ENCODE measurements at places on chromosomes 16 and 17.
A peak's percentile ranks its signal among the peaks of the same experiment; 100 is the strongest.

- DNase-seq, result peak; percentile 95
These were observed 2.4 kb upstream of the ENPP7 start for GRCh38 chr17:79728169-79728907.

GRCh38 chr17:40602445-40603443 is 37.5 kb upstream of the CCR7 start:
- no peak for DNase-seq

DNA sequence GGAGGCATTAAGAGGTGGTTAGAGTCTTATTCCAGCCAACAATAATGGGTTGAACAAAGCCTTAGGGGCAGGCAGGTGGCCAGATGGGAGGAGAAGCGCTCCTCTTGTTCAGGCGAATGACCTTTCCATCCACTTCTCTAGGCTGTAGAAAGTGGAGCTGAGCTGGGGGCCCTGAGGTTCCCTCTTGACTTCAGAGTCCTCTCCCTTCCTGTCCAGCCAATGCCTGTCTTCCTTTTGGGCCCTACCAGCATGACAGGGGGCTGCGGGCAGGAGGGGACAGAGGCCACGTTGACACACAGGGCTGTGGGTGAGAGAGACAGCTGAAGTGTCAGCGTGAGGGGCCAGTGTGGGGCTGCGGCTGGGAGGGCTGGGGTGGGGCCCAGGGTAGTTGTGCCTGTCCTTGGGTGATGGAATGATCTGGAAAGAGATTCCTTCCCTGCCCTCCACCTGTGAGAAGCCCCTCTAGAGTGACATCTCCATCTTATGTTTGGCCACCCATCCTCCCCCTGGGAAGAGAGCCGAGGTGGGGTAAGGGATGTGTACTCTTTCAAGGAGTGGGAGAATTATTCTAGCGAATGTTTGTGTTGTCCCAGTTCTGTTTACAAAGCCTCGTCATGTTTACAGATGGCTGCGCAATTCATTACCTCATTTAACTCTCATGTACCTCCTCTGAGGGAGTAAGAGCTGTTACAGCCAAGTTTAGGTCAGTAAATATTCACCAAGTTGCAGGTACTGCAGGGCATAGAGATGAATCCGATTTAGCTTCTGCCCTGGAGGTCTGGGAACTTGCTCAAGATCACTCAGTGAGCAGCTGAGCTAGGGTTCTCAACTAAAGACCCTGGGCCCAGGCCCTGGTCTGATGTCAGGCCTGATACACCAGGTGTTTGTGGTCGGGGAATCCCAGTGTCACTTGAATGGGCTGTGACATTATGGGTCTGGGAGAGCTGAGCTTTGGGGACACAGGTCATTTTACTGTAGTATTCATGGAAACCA is 3.3 kb downstream of the ERBB2 start:
- no peak for DNase-seq

- no peak for DNase-seq
These were observed 1.8 kb downstream of the RNF43 start for GRCh38 chr17:58415371-58416055.

DNA sequence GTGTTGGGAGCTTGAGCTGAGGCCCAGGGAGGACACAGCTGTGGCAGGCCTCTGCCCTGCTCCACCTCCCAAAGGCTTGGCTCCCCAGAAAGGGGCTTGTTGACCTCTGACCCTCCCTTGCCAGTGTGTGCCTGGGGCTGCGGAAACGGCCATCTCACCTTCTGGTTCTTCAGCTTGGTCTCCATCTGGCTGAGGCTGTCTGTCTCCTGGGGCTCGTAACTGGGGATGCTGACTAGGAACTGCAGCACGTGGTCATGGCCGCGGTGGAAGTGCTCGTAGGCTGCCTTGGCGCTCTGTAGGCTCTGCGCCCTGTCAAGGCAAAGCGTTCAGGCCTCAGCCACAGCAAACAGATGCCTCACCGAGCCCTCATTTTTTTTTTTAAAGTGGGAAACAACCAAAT is 42.7 kb downstream of the UBN1 start:
- no peak for DNase-seq

DNA sequence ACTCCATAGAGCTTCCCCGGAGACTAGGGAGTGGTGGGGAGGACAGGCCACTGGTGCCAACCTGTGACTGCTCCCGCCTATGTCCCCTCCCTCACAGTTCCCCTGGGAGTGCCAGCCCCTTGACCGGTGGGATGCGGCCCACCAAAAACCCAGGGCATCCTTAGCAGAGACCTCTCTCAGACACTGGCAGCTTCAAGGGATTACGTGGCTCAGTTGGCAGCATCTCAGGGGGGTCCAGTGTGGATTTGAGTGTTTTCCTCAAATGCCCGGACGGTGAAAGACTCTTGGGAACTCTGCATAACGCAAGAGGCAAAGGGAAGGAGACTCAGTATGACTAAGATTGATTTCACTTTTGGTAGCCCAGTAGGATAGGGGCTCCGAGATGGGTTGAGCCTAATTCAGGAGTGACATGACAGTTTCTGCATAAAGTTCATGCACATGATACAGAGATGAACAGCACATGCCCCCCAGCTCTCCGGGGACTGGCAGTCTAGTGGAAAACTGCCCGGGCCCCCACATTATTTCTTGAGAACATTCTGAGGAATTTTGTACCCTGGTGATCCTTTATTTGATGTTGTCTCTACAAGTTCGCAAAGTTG is 50.4 kb downstream of the TRARG1 start:
- DNase-seq, result no peak

DNA sequence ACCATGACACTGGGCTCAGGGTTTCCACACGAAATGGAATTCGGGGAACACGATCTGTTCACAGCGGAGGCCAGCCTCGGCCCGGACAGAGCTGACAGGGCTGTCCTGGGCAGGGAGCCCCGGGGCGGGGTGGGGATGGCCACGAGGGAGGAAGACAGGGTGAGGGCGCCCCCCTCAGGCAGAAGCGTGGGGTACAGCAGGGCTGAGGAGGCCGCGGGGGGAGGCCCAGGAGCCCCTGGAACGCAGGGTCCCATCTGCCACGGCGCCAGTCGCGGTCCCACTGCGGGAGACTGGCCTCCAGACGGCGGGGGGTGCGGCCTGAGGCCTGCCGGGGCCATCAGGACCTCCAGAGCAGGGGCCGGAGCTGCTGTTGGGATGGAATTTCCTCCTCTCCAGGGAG is 75.9 kb downstream of the LMF1 start:
- DNase-seq, result no peak

DNA sequence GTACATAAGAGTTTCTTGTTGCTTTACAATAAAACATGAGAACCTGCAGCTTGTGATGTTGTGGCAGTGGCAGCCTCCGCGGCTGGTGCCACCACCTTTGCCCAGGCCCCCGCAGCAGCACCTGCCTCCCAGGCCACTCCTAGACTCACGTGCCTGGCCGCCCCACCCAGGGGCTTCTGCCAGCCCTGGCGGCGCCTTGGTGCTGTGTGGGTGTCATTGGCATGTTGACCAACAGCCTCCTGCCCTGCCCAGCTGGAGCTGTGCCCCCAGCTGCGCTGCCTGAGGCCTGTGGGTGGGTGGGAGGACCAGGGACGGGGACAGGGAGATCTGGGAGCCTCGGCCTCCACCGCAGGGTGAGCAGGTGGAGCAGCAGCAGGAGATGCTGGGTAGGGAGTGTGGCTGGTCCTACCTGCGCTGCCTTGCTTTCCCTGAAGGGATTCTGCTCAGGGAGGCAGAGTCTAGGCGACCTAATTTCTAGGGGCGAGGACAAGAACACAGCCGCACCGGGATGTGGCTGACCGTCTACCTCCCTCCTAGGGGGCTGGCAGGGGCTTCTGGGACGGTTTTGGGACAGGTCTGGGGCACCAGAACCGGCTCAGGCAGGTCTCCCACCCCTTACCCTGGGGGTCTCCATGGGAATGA is 428 bp upstream of the DNASE1L2 start:
- no peak for DNase-seq
